DND-41 (cell line): ENCODE measurements at places on chromosomes 2 and 18.

GRCh38 chr2:1397350-1397749, 15.9 kb upstream of the TPO start:
- no peak overlapping the region for H3K27ac ChIP-seq
- H3K36me3 ChIP-seq = no peaks in the 10 kb centered on the region
- H3K4me1 ChIP-seq = no peaks in the 10 kb centered on the region
- no peak for DNase-seq
- H3K27me3 ChIP-seq = no peaks in the 10 kb centered on the region

GRCh38 chr2:143730155-143730952, 601.1 kb downstream of the ARHGAP15 start:
- no peaks in the 10 kb centered on the region for H3K27me3 ChIP-seq
- H3K27ac ChIP-seq = no peak overlapping the region
- no peaks in the 10 kb centered on the region for H3K4me1 ChIP-seq
- H3K4me3 ChIP-seq = no peak overlapping the region

DNA sequence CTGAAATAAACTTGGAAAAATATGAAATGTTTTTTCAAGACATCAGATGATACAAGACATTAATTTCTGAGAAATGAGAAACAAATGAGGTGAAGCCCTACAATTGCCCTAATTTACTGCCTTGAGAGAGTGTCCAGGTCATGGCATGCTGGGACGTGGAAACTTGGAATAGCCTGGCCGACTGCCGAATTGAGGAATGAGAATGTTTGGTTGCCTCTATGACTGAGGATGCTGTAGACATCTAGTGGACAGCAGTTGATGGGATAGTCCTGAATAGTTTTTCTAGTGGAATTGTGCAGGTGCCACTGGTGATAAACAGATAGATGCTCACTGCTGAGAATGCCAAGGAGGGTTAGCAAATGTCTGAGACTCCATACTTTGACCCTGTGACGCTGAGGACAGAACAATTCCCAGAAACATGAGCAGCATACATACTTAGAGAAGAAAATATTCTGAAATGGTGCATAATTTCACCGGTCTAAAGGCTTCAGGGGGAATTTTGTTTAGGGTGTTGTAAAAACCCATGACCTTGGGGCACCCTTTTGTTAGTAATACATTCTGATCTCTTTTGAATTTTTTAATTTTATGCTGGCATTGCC, 56.5 kb upstream of the CWC22 start:
- no peaks in the 10 kb centered on the region for H3K27me3 ChIP-seq
- no peak overlapping the region for H3K27ac ChIP-seq
- no peaks in the 10 kb centered on the region for H3K4me1 ChIP-seq

DNA sequence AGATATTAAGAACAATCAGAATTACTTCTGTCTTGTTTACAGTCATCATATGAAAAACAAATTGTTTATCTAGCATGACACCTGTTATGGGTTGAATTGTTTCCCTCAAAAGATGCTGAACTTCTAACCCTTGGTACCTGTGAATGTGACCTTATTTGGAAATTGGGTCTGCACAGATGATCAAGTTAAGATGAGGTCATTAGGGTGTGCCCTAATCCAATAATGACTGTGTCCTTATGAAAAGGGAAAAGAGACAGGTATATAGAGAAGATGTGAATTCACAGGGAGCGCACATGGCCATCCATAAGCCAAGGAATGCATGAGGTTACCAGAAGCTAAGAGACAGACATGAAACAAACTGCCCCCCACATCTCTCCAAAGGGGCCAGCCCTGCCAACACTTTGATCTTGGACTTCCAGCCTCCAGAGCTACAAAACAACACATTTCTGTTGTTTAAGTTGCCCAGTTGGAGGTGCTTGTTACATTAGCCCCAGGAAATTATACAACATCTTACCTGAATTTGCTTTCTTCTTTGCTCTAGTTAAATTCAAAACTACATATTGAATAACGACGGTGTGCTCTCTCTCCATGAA, 2.3 kb upstream of the HPCAL1 start:
- DNase-seq = no peak
- H3K4me1 ChIP-seq = peaks cover 38% of the 10 kb centered on the region
- no peak overlapping the region for H3K4me3 ChIP-seq
- no peak overlapping the region for H3K27ac ChIP-seq
- peaks cover 22% of the 10 kb centered on the region for H3K27me3 ChIP-seq

DNA sequence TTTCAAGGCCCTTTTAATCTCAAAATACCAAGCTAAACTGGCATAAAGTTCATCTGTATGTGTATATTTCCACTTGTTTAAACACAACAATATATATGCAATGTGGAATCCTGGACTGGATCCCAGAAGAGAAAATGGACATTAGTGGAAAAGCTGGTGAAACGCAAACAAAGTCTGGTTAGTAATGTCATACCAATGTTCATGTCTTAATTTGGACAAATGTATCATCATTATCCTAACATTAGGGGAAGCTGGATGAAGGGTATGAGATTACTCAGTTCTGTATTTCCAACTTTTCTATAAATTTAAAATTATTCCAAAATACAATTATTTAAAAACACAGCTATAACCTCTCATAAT, 3.8 kb downstream of the SP3 start:
- no peaks in the 10 kb centered on the region for H3K27me3 ChIP-seq
- peaks cover 54% of the 10 kb centered on the region for H3K4me1 ChIP-seq
- peak overlapping the region; percentile 44; the same call in 1 of the 2 replicates for H3K27ac ChIP-seq
